Activated naive CD8-positive, alpha-beta T cell treated with anti-CD3 and anti-CD28 coated beads, Interleukin-2, amount 10 ng/mL, durations not matched to agents 7 days and 5 days (primary cell): ENCODE measurements at places on chromosomes 4 and X. TPM values are rescaled to one million over a fixed set of nuclear protein-coding genes. Genes with fewer than 3 reads are reported as not detected.

The HSPA4L gene
- 0.28 TPM for total RNA-seq

The ADH7 gene
- total RNA-seq: not detected

The CXCL8 gene
- total RNA-seq: 2.2 TPM

The RHOH gene
- total RNA-seq: 190 TPM

The RAB9B gene
- 0.37 TPM for total RNA-seq

The ARHGAP6 gene
- total RNA-seq: not detected

The ASB9 gene
- total RNA-seq: 0.71 TPM

The NWD2 gene
- not detected for total RNA-seq

The NSUN7 gene
- total RNA-seq: 0.25 TPM

The TRAPPC11 gene
- 34.6 TPM for total RNA-seq

The CXXC4 gene
- total RNA-seq: 0.06 TPM

The CSAG1 gene
- not detected for total RNA-seq

The ATP1B4 gene
- not detected for total RNA-seq

The PRDM5 gene
- 0.26 TPM for total RNA-seq

The IDS gene
- 108 TPM for total RNA-seq

The ARHGEF6 gene
- 87.1 TPM for total RNA-seq

The CLDN34 gene
- not detected for total RNA-seq

The GC gene
- not detected for total RNA-seq

The FBXL5 gene
- 48.7 TPM for total RNA-seq

The CXorf49 gene
- not detected for total RNA-seq

The F8A2 gene
- total RNA-seq: not detected

The TNIP3 gene
- total RNA-seq: 3.0 TPM

The YIPF7 gene
- not detected for total RNA-seq

The MSANTD1 gene
- 1.3 TPM for total RNA-seq

The POF1B gene
- total RNA-seq: 0.11 TPM

The TCEAL6 gene
- not detected for total RNA-seq

The NRK gene
- total RNA-seq: not detected

The FHDC1 gene
- 0.22 TPM for total RNA-seq

The MAPK10 gene
- not detected for total RNA-seq

The ESX1 gene
- not detected for total RNA-seq

The PCDH7 gene
- total RNA-seq: not detected

The BEX2 gene
- 16.8 TPM for total RNA-seq

The IL2 gene
- total RNA-seq: 1.4 TPM

The ABLIM2 gene
- 1.7 TPM for total RNA-seq

The DIPK2B gene
- not detected for total RNA-seq

The SGMS2 gene
- not detected for total RNA-seq

The CLDN22 gene
- not detected for total RNA-seq

The F11 gene
- total RNA-seq: not detected

The PSAPL1 gene
- total RNA-seq: not detected

The TEX13A gene
- total RNA-seq: not detected

The VEGFC gene
- total RNA-seq: not detected

The SH3D19 gene
- not detected for total RNA-seq

The HOPX gene
- 25.2 TPM for total RNA-seq

The MTM1 gene
- total RNA-seq: 34.5 TPM

The P2RY8 gene
- 87.6 TPM for total RNA-seq

The CYBB gene
- 4.3 TPM for total RNA-seq

The HPF1 gene
- 16.5 TPM for total RNA-seq

The L1CAM gene
- total RNA-seq: 7.2 TPM
